Liver (tissue), 10 donors: ENCODE measurements at places on chromosomes 16 and 17. TPM values are rescaled to one million over a fixed set of nuclear protein-coding genes. Genes with fewer than 3 reads are reported as not detected.

GRCh38 chr16:1354815-1355540 is 3.2 kb downstream of the GNPTG start:
- no peak for DNase-seq

DNA sequence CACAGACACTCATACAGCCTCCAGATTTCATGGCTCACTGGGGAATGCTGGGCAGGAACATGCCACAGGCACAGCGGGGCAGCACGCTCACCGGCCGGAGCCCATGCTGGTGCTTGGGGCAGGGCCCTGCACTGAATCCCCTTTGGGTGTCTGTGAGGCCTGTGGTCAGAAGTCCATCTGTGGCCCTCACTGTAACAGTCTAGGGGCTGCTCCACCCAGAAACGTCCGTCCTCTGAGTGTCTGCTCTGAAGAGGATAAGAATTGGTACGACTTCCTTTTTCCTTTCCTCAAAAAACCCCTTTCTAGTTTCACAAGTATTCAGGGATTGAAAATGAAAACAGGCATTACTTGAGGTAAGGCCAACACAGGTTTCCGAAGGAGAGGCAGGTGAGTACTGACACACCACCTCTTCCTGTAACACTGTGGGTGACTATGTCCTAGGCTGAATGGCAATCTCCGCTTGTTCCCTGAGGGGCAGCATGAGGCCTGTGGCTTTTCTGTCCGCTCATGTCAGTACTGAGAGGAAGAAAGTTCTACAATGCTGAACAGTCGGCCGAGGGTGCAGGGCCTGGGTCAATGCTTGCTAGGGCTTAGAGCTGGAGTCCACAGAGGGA is 42.5 kb downstream of the TMEM11 start:
- DNase-seq: no peak

DNA sequence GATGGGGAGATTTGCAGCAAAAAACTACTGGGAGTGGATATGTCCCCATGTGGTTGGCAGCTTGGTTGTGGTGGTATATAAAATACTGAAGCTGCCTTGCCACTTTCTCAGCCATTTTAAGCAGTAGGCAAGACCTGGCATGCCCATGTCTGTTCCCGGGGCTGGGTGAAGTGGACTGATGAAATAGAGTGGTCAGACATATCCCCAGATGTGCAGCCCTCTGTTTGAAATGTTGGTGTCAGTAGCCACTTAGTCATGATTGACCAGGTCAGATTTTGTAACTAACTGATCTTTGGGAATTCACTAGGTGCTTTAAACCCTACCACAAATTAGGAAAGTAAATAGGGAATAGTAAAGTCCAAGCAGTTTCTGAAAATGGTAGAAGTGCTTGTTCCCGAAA is 151.6 kb downstream of the PHKB start:
- DNase-seq: no peak

The ACSM2B gene
- total RNA-seq: 852 TPM

DNA sequence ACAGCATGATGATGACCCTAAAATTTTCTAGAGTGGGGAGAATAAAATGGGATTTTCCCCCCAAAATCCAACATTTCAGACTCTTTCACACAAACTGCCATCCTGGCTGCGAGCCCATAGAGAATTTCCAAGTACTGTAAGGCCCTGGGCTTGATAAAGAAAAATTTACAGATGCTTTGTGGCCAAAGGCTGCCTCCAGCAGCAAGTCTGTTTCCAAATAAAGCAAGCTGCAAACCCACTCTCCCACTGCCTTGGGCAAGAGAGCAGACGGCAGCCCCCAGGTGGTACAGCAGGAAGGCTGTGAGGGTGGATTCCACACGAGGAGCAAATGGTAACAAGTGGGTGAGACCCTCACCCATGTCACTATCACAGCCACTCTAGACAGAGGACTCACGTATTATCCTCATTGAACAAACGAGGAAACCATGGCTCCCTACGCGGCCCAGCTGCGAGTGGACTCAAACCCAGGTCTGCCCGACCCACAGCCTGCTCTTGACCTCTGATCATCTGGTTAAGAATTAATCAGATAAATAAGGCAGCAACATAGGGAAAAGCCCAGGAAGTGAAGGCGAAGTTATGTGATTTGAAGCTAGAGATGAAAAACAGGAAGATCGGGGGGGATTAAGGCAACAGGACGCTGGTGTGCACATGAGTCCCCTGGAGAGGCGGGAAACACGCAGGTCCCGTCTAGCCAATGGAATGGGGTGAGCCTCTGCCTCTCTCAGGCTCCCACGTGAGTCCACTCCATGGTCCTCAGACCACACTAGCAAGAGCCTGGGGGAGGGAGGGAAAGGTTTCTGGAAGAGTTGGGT is 37.4 kb downstream of the AXIN2 start:
- DNase-seq: no peak

DNA sequence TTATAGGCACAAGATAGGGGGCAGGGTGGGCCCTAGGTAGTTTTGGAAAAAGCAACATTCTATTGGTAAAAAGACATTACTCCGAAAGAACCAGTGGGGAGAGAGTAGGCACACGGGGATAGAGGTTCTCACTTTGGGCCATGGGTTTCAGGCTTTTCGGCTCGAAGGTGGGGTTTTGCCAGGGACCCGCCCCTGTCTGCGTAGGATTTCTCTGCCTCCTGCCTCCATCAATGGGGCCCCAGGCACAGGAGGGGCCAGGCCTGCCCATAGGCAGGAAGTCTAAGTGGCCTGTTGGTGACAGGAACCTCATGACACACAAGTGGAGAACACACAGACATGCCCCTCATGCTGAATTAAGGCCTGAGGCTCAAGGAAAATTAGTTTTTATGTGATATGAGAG is 57.5 kb downstream of the RNF213 start:
- DNase-seq: no peak

- DNase-seq: no peak
Observed at GRCh38 chr16:54173490-54173889, 113.1 kb downstream of the IRX3 start.

The ZP2 gene
- total RNA-seq: not detected
